Heart left ventricle (tissue), 16 donors: ENCODE measurements at places on chromosomes 7 and 10. TPM values are rescaled to one million over a fixed set of nuclear protein-coding genes. Genes with fewer than 3 reads are reported as not detected.

Gene SPOCK2
- polyA plus RNA-seq: 11.2 TPM

Gene JCAD
- 10.4 TPM for polyA plus RNA-seq

Gene C10orf62
- 1.8 TPM for polyA plus RNA-seq

Gene INSIG1
- polyA plus RNA-seq: 22.3 TPM

Gene IMMP2L
- 12.5 TPM for polyA plus RNA-seq

Gene ATE1
- 15.9 TPM for polyA plus RNA-seq

Gene DNAJC2
- polyA plus RNA-seq: 24.5 TPM

Gene GNGT1
- not detected for polyA plus RNA-seq

Gene FXYD4
- not detected for polyA plus RNA-seq

DNA sequence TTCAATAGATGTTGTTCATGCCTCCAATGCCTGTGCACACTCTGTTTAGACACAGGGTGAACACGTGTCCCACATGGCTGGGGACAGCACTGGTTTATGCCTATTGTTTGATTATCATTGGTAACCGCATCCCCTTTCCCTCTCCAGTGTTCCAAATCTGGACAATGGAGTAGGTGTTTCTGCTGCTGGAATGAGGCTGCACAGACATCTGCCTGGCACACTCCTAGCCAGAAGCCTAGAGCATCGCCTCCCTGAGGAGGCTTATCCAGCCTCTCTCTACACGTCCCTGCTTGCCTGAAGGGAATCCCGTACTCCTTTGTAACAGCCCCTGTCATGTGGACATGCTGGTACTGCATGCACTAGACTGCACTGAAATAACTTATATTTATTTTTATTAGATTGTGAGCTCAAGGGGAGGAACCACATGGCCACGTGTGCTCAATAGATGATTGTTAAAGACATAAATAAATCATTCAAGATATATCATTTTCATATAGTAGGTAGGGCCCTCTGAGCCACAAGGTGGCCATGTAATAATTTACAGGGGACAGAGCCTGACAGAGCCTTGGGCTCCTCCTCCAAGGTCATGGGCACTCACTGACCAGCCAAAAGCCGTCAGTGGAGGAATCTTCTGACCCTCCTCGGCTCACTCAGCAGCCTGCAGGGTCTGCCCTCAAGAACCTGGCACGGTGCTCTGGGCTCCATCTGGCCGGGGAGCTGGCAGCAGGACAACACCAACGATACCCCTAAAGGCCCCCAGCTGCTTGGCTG is 310.9 kb upstream of the ZNF32 start:
- peaks cover 6% of the 10 kb centered on the region for H3K4me1 ChIP-seq
- H3K27ac ChIP-seq: no peak overlapping the region
- H3K36me3 ChIP-seq: no peaks in the 10 kb centered on the region
- no peak overlapping the region for H3K4me3 ChIP-seq
- no peak for DNase-seq

GRCh38 chr7:27472043-27472442 is 190.6 kb downstream of the HIBADH start:
- H3K27ac ChIP-seq: no peak overlapping the region
- H3K27me3 ChIP-seq: no peaks in the 10 kb centered on the region
- H3K36me3 ChIP-seq: no peaks in the 10 kb centered on the region

- H3K27ac ChIP-seq: peak overlapping the region; percentile 85
- H3K27me3 ChIP-seq: no peaks in the 10 kb centered on the region
- peak overlapping the region; percentile 68 for H3K4me3 ChIP-seq
- no peaks in the 10 kb centered on the region for H3K36me3 ChIP-seq
Measured at GRCh38 chr10:122373721-122374120, 787 bp upstream of the PLEKHA1 start.

DNA sequence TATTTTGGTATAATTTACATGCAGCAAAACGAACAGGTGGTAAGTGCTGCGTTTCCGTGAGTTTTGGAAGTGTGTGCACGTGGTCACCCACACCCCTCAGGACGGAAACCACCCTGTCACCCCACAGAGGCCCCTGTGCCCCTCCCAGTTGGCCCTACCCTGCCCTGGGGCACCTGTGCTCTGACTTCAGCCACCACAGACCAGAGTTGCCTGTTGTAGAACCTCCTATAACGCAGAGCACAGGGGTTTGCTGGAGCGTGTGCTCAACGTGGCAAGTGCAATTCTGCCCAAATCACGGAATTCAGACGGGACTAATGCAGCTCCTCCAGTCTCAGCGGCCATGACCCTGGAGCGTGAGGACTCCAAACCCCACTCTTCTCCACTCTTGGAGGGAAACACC is 9.6 kb upstream of the CFAP46 start:
- no peaks in the 10 kb centered on the region for H3K4me1 ChIP-seq
- H3K27me3 ChIP-seq: peaks cover 29% of the 10 kb centered on the region
- DNase-seq: no peak
- H3K36me3 ChIP-seq: no peaks in the 10 kb centered on the region
- H3K4me3 ChIP-seq: no peak overlapping the region

- DNase-seq: no peak
- H3K36me3 ChIP-seq: no peaks in the 10 kb centered on the region
- H3K4me1 ChIP-seq: no peaks in the 10 kb centered on the region
- no peak overlapping the region for H3K27ac ChIP-seq
- no peak overlapping the region for H3K4me3 ChIP-seq
- no peaks in the 10 kb centered on the region for H3K27me3 ChIP-seq
Measured at GRCh38 chr10:24762161-24762924, 38.7 kb upstream of the ARHGAP21 start.

GRCh38 chr10:122532601-122533296 is 27.8 kb upstream of the DMBT1 start:
- no peak overlapping the region for H3K27ac ChIP-seq
- DNase-seq: no peak
- no peak overlapping the region for H3K4me3 ChIP-seq
- H3K36me3 ChIP-seq: no peaks in the 10 kb centered on the region
- peaks cover 16% of the 10 kb centered on the region for H3K4me1 ChIP-seq
